ENCODE measurements at places on chromosomes 6 and 20. TPM values are rescaled to one million over a fixed set of nuclear protein-coding genes. Genes with fewer than 3 reads are reported as not detected.

The PKIB gene
- total RNA-seq, result 0.89 TPM

The PROCR gene
- total RNA-seq, result 53.8 TPM

GRCh38 chr6:107656883-107657282 is 167.0 kb downstream of the SOBP start:
- no peak for DNase-seq

DNA sequence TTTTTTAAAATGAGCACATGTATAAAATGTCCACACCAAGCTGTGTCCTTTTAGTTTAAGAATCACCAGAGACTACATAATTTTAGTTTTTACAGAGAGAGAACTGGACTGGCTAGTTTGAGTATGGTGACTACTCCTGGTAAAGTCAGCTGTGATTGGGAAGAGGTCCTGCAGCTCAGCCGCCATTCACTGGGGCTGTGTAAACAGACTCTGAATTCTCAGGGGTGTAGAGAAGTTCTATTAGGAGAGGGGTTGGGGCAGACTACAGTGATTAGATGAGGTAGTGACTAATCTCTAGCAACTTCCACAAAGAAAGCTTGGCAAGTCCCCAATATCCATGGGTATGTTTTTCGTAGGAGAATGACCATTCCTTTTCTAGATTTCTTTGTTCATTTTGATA is 341.2 kb upstream of the MAP3K7 start:
- no peak for DNase-seq

DNA sequence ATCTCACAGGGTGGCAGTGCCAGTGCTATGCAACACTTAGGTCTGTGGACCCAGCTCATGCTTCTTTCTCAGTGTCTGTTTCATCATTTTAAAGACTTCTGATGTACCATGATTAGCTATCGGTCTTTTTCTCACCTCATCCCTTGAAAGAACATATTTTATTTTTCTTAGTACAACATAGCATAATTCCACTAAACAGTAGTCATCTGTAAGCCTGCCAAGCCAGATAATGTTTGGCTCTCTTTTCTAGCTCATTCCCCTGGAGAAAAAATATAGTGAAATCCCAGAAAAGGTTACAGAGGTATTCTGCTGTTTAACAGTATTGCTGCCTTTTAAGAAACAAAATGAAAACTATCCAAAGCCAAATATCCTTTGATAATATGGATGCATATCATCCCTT is 177.0 kb upstream of the MMS22L start:
- DNase-seq, result no peak

Measured in MG63 (cell line).